Activated naive CD4-positive, alpha-beta T cell treated with anti-CD3 and anti-CD28 coated beads, Interleukin-2, amount 50 U/mL, for 16 hours (primary cell): ENCODE measurements at places on chromosomes 2 and 18.

DNA sequence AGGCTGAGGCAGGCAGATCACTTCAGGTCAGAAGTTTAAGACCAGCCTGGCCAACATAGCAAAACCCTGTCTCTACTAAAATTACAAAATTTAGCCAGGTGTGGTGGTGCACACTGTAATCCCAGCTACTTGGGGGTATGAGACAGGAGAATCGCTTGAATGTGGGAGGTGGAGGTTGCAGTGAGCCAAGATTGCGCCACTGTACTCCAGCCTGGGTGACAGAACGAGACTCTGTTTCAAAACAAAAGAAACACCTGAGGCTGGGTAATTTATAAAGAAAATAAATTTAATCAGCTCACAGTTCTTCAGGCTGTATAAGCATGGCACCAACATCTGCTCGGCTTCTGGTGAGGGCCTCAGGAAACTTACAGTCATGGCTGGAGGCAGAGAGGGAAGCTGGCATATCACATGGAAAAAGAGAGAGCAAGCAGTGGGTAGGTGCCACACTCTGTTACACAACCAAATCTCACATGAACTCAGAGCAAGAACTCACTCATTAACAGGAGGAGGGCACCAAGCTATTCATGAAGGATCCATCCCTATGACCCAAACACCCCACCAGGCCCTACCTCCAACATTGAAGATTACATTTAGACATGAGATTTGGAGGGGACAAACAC, 244.1 kb upstream of the RBBP8 start:
- DNase-seq = no peak

DNA sequence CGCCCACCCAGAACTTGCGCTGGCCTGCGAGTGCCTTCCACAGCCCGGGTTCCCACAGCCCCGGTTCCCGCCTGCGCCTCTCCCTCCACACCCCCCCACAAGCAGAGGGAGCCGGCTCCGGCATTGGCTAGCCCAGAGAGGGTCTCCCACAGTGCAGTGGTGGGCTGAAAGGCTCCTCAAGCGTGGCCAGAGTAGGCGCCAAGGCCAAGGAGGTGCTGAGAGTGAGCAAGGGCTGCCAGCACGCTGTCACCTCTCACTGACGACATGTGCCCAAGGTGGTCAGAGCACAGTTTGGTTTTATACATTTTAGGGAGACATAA, 15.3 kb upstream of the PXDN start:
- no peak for DNase-seq

GRCh38 chr2:15735484-15736326, 144.0 kb downstream of the DDX1 start:
- DNase-seq = no peak

- DNase-seq = no peak
These were observed 22.0 kb downstream of the PDCL3 start for GRCh38 chr2:100584816-100585215.

DNA sequence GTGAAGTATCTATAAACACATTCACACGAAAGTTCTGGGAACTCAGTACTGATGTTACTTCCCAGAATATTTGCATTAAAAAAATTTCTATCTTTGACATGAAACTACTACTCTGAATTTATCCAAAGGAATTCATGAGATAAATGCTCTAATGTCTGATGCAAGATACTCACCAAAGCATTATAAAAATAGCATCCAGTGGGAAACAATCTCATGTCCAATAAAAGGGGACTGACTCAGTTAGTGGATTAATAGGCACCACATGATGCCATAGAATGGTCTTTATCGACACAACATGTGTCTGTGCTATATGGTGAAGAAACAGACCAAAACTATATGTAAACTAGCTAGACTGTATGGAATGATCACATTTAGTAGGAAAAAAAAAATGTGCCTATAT, 33.9 kb downstream of the LAMA3 start:
- no peak for DNase-seq

- no peak for DNase-seq
These were observed 5.5 kb downstream of the SALL3 start for GRCh38 chr18:78984941-78985784.

GRCh38 chr2:232878855-232879617, 9.0 kb downstream of the SNORC start:
- no peak for DNase-seq

GRCh38 chr2:215504547-215504946, 68.7 kb upstream of the FN1 start:
- no peak for DNase-seq

DNA sequence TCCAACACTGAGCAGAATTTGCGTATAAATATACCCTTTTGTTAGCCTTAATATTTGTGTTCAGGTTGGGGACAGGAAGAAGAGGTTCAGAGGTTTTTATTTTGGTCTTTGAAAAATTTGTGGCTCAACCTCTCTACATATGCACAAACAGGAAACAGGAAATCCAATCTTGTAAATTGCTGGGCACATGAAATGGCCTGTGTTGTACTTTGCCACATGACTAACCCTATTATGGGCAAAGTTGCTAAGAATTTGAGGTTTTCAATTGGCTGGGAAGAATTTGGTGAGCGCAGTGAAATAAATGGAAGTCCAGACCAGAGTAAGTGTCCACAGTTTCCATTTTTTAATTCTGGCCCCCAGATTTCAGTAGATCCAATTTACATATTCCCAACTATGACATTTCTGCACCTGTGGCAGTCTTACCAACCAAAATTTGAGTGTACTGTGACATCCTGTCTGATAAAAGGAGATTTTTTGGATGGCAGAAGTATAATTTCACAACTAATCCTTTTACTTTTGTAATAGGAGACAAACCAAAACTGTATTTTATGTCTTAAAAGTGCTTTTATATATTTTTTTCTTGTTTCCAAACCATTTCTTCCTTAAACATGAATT, 63.6 kb downstream of the COX7A2L start:
- no peak for DNase-seq
